ENCODE measurements at places on chromosomes 16 and 17. TPM values are rescaled to one million over a fixed set of nuclear protein-coding genes. Genes with fewer than 3 reads are reported as not detected.

Gene RGS11
- 4.2 TPM for total RNA-seq

Gene EVPL
- total RNA-seq, result 0.12 TPM

Gene SRR
- total RNA-seq, result 20.8 TPM

Gene KIF19
- not detected for total RNA-seq

Gene PHLPP2
- total RNA-seq, result 13.2 TPM

Gene CDRT4
- 4.1 TPM for total RNA-seq

Gene SCIMP
- not detected for total RNA-seq

Gene VPS9D1
- 8.1 TPM for total RNA-seq

Gene KRT38
- under 0.01 TPM for total RNA-seq

Gene USH1G
- under 0.01 TPM for total RNA-seq

Gene ABCA3
- 0.89 TPM for total RNA-seq

Gene CCL11
- 0.12 TPM for total RNA-seq

Gene CES3
- total RNA-seq, result 0.25 TPM

Gene AP1G1
- 75.0 TPM for total RNA-seq

Gene NUPR1
- 30.9 TPM for total RNA-seq

Gene CCL2
- total RNA-seq, result 6.3 TPM

Gene CHRNE
- total RNA-seq, result 0.62 TPM

Gene CCL17
- total RNA-seq, result not detected

Gene GAS7
- 3.0 TPM for total RNA-seq

Gene MGAT5B
- total RNA-seq, result 0.25 TPM

Gene FBXL16
- total RNA-seq, result 0.37 TPM

Gene TEX14
- total RNA-seq, result 0.11 TPM

Gene TMC5
- total RNA-seq, result not detected

Gene RDM1
- total RNA-seq, result 1.5 TPM

Gene CLEC3A
- total RNA-seq, result not detected

Gene NPIPA2
- total RNA-seq, result 1.00 TPM

Gene EXOSC6
- total RNA-seq, result 73.4 TPM

Gene CCL16
- not detected for total RNA-seq
